ENCODE measurements at places on chromosomes 6 and 20.

GRCh38 chr6:147900247-147900830 lies 391.8 kb downstream of the SAMD5 start:
- DNase-seq = no peak

GRCh38 chr6:139367810-139368351 lies 6.6 kb downstream of the CITED2 start:
- DNase-seq = no peak

DNA sequence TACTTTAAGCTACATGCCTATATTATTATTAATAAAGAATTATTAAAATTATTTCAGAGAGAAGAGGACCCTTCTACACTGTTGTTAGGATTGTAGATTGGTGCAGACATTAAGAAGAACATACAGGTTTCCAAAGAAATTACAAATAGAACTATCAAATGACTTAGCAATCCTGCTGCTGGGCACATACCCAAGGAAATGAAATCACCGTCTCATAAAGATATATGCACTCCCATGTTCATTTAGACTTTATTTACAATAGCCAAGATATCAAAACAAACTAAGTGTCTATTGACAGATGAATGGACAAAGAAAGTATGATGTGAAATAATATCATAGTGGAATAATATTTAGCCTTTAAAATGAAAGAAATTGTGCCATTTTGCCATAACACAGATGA lies 687.7 kb upstream of the POU3F2 start:
- no peak for DNase-seq

- DNase-seq = no peak
Observed at GRCh38 chr20:7790189-7790588, 150.1 kb downstream of the HAO1 start.

DNA sequence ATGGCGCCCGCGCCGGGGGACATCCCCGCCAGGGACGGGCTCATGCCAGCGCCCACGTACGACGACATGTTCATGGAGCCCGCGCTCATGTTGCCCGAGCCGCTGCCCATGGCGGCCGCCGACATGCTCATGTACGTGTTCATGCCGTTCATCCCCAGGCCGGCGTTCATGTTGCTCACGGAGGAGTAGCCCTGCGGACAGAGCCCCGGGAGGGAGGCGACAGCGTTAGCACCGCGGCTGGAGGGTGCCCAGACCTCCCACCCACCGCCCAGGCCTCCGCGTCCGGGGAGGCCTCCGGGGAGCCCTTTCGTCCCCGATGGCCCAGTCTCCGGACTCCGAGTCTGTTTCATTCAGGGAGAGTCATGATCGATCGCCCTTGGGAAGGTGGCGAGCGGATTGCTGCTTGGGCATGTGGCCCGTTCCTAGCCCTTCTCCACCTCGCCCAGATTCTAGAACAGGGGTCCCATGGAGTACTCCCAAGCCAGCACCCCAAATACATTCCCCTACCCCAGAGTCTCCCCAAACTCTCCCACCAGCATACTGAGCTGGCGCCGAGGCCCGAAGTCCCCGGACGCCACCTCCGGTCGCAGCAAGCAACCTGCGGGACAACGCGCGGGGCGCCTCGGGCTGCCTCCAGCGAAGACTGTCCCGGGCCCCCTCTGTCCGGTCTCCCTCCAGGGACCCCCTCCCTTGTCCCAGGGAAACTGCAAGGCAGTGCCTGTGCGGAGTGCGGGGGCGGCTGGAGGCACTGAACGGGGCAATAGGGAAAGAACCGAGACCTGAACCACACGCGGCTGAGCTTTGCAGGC lies 1.2 kb downstream of the FOXA2 start:
- DNase-seq = no peak

- DNase-seq = no peak
Observed at GRCh38 chr6:118581489-118581959, 33.4 kb downstream of the PLN start.

DNA sequence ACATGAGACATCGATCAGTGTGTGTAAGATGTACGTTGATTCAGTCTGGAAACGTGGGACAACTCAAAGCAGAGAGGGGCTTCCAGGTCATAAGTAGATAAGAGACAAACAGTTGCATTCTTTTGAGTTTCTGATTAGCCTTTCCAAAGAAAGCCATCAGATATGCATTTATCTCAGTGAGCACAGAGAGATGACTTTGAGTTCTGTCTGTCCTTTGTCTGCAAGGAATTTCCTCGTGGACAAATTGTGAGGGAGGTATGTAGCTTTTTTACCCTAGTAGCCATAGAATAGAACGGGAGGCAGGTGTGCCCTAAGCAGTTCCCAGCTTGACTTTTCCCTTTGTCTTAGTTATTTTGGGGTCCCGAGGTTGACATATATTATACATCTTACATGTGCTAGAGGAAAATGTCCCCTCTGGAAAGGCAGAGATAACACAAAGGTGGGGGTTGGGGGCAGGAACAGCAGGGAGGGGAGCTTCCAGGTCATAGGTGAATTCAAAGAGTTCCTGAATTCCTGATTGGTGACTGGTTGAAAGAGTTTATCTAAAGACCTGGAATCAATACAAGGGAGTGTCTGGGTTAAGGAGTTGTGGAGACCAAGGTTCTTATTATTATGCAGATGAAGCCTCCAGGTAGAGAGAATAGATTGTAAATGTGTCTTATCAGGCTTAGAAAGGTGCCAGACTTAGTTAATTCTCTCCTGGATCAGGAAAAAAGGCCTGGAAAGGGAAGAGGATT lies 237.0 kb downstream of the NFATC2 start:
- DNase-seq = no peak

- no peak for DNase-seq
Observed at GRCh38 chr6:69305456-69305855, 491.4 kb downstream of the LMBRD1 start.

DNA sequence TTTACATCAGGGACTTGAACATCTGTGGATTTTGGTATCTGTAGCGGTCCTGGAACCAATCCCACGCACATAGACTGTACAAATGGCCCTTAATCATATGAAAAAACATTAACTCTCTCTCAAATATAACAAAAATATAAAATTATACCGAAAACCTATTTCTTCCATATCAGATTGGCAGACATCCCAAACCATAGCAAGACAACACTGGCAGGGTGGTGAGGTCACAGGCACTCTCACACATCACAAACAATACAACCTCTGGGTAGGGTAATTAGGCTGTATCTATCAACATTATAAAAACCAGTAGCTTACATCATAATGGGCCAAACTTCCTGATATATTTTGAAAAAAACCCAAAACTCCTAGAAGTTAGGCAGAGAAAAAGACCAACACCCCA lies 40.9 kb downstream of the OVOL2 start:
- no peak for DNase-seq

- no peak for DNase-seq
Observed at GRCh38 chr20:38114353-38114791, 50.7 kb downstream of the TGM2 start.

DNA sequence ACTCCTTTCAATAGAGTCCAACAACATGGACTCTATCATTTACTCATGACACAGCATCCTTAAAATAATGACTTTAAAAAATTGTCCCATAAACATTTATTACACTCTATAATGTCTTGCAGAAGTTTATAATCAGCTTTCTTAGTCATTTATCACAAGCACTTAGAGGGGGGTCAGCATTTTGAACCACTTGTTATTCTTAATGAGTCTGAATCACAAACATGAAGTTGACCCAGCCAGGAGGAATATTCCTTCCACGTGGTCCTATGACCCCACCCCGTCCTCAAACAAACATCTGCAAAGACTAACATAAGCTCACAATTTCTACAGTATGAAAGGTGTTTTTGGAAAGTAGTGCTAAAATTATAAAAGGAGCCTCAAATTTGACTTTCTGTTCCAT lies 91.1 kb downstream of the MTFR2 start:
- no peak for DNase-seq

All from fibroblast of the conjunctiva (primary cell).